Spinal cord (tissue), 10 donors: ENCODE measurements at places on chromosomes 12 and 14. TPM values are rescaled to one million over a fixed set of nuclear protein-coding genes. Genes with fewer than 3 reads are reported as not detected.

Gene OASL
- 0.59 TPM for total RNA-seq

Gene NDRG2
- 301 TPM for total RNA-seq

Gene SIX1
- total RNA-seq, result 44.8 TPM

Gene NEMF
- 101 TPM for total RNA-seq

- no peaks in the 10 kb centered on the region for H3K36me3 ChIP-seq
- H3K27me3 ChIP-seq, result no peaks in the 10 kb centered on the region
- no peak overlapping the region for H3K4me3 ChIP-seq
- peaks cover 4% of the 10 kb centered on the region for H3K4me1 ChIP-seq
- no peak for DNase-seq
- H3K27ac ChIP-seq, result no peak overlapping the region
These were observed 1.8 kb downstream of the OAS1 start for GRCh38 chr12:112908548-112908947.

GRCh38 chr12:1474574-1475153, 119.7 kb downstream of the FBXL14 start:
- no peaks in the 10 kb centered on the region for H3K27me3 ChIP-seq
- H3K36me3 ChIP-seq, result no peaks in the 10 kb centered on the region
- no peak overlapping the region for H3K4me3 ChIP-seq
- peak; percentile 45 for DNase-seq
- H3K4me1 ChIP-seq, result peaks cover 19% of the 10 kb centered on the region

- no peak overlapping the region for H3K4me3 ChIP-seq
- no peaks in the 10 kb centered on the region for H3K27me3 ChIP-seq
- no peaks in the 10 kb centered on the region for H3K4me1 ChIP-seq
- H3K27ac ChIP-seq, result no peak overlapping the region
These were observed 61.0 kb upstream of the RERGL start for GRCh38 chr12:18151036-18151435.

DNA sequence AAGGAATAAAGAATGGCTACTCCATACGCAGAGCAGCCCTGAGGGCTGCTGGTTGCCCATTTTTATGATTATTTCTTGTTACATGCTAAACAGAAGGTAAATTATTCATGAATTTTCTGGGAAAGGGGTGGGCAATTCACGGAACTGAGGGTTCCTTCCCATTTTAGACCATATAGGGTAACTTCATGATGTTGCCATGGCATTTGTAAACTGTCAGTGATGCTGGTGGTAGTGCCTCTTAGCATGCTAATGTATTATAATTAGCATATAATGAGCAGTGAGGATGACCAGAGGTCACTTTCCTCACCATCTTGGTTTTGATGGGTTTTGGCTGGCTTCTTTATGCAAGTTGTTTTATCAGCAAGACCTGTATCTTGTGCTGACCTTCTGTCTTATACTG, 273.0 kb downstream of the FUT8 start:
- H3K27ac ChIP-seq, result no peak overlapping the region
- no peaks in the 10 kb centered on the region for H3K36me3 ChIP-seq
- no peak overlapping the region for H3K4me3 ChIP-seq
- no peaks in the 10 kb centered on the region for H3K27me3 ChIP-seq
- no peak for DNase-seq

- H3K27me3 ChIP-seq, result no peaks in the 10 kb centered on the region
- H3K27ac ChIP-seq, result no peak overlapping the region
- no peaks in the 10 kb centered on the region for H3K4me1 ChIP-seq
- no peak overlapping the region for H3K4me3 ChIP-seq
These were observed 121.5 kb downstream of the MNAT1 start for GRCh38 chr14:60856111-60856510.

GRCh38 chr12:47577206-47577989, 128.4 kb downstream of the RPAP3 start:
- DNase-seq, result no peak
- H3K36me3 ChIP-seq, result no peaks in the 10 kb centered on the region
- no peak overlapping the region for H3K4me3 ChIP-seq
